ENCODE measurements at places on chromosomes 7 and 10. TPM values are rescaled to one million over a fixed set of nuclear protein-coding genes. Genes with fewer than 3 reads are reported as not detected.

The SPDYE1 gene
- not detected for total RNA-seq

The AKR1E2 gene
- 3.2 TPM for total RNA-seq

The HYAL4 gene
- total RNA-seq: not detected

The MOGAT3 gene
- total RNA-seq: not detected

The GIMAP5 gene
- 22.2 TPM for total RNA-seq

The LRRC18 gene
- total RNA-seq: not detected

The ADRB1 gene
- 49.8 TPM for total RNA-seq

The NFE2L3 gene
- 1.8 TPM for total RNA-seq

Measured in right atrium auricular region (tissue), 2 donors.